Caudate nucleus (tissue), 63 donors: ENCODE measurements at places on chromosomes 13 and 19.

DNA sequence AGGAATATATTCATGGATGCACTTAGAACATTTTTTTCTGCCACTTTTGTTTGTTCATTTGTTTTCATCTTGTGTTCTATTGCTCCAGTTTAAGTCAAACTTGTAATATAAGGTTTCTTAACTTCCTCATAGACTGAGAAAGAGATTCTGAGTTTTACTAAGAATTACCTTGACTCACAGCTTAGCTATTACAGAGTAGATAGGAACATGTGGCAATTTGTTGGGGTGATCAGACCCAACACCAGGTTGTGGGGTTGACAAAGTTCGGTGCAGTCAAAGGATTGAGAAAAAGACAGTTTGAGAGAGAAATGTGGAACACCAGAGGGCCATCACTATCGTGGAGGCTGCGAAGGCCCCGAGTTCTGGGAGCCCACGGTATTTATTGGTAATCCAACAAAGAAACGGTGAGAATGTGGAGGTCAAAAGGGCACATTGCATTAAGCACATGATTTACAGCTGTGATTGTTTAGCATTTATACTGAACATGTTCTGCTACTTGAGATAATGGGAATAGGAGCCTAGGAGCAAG is 2526.0 kb downstream of the PCDH9 start:
- DNase-seq = no peak

- no peak for DNase-seq
Measured at GRCh38 chr13:57253551-57253950, 86.6 kb downstream of the PRR20E start.

DNA sequence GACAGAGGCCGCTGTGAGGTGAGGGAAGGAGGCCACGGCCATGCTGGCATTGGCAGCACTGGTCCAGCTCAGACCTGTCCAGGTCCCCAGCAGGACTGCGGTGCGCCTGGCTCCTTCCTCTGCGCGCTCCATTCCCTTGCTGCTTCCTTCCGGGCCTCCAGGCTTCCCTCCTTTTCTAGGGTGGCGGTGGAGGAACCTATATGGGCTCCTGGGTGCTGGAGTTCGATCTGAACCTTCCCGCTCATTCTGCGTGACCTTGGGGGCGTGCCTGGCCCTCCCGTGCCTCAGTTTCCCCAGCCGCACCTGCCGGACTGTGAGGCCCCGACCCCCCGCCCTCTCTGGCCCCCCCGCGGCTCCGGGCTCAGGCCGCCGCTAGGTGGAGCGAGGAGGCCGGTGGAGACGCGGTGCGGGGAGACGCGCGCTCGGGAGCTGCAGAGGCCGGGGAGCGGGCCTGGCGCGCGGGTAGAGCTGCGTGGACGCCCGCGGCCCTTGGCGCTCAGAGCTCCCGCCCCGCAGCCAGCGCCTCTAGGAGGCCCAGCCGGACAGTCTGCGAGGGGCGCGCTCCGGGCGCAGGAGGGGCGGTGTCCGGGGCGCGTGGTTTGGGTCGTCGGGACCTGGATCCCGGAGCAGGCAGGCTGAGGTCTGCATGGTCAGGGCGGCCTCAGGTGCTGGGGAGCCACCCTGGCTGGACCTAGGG is 29.9 kb downstream of the EFNA2 start:
- peak; percentile 41 for DNase-seq

GRCh38 chr19:38742906-38743305 is 1.4 kb downstream of the CAPN12 start:
- no peak for DNase-seq

DNA sequence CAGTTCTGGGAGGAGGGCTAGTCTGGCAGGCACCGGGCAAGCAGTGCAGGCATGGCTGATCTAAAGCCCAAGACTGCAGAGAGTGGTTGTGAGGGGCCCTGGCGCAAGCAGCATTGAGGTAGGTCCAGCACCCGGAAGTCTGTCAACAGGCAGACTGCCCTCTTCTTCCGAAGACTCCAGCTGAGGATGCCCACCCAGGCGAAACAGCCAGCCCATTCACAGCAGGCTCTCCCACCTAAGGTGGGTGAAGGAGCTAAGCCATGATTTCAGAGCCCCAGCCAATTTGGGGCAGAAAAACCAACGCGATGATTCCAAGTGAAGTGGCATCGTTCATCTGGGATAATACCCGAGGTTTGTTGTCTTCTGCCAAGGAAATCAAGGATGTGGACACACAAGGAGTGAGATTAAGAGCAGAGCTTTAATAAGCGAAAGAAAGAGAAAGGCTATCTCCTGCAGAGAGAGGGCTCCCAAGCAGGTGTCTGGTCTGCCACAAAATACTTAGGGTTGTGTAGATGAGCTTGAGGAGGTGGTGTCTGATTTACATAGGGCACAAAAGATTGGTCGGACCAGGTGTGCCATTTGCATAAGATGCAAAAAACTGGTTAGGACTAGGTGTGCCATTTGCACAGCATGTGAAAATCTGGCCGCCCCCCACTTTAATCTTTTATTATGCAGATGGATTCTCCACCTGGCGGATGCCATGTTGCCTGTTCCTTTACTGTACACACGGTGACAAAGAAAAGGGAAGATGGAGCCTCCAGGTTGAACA is 22.6 kb downstream of the FAM124A start:
- DNase-seq = no peak
